Activated CD4-positive, alpha-beta memory T cell treated with anti-CD3 and anti-CD28 coated beads for 36 hours (primary cell): ENCODE measurements at places on chromosomes 2 and 18.

GRCh38 chr2:108377401-108377800 lies 353 bp upstream of the SULT1C4 start:
- no peak for DNase-seq

DNA sequence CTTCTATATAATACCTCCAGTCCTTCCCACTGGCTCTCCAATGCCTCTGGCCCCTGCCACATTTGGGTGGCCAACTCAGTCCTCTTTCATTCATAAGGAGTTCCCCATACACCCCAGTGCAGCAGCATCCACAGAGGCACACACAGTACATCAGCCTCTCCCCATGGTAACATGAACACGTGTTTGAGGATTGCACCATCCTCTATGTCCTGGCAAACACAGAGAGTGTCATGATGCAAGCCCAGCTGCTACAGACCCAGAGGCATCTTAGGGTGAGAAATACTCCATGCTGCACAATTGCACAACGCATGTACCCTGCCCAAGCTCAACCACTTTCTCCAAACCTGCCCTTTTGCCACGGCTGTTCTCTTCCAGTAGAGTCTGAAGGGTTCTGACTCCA lies 11.5 kb downstream of the IGFBP5 start:
- no peak for DNase-seq

DNA sequence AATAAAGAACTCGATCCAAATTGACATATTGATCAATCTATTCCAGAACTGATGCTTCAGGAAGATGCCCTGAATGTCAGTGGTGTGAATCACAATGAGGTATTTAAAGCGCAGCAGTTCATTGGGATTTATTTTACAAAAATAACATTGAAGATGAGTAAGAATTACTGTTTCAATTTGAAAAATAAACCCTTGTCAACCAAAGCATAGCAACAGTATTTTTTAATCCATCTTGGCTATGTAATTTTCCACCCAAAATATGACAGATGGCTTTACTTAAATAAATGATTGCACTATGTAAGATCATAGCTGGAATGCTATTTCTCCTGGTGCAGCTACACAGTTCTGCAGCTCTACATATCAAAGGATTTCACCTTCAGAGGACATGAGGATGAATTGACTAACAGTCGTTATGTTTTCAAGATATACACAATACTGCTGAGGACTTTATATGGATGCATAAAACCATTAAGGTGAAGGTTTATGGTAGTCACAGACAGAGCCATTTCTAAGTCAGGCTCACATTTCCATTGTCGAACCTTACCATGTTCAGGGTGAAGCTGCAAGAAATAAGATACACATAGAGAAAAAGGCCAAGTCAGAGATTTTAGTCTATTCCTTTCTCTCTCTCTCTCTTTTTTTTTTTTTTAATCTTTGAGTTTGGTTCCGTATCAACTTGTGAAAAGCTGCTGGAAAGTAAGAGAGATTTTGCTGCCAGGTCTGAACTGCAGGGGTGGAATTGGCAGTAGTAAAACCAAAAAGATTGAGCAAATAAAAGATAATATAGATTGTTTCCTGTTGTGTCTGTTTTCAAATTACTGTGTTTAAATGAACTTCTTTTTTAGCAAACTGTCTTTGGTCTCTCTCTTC lies 398.0 kb upstream of the CDH20 start:
- DNase-seq = no peak

DNA sequence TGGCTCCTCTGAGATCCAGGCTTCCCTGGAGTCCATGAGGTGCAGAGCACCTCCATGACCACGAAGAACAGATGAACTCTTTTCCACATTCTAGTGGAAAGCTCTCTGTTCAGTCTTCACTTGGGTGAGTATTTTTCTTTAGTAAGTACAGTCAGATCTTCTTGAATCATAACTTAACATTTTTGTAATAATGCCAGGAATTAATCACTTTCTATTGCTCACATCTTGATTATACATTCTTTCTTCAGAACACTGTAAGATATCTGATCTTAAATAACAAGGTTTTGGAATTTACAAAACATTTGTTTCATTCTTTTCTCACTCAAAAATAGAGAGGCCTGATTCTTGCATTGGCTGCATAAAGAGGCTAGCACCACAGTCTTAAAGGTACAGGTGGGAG lies 45.4 kb upstream of the RND3 start:
- DNase-seq = no peak

- no peak for DNase-seq
Observed at GRCh38 chr2:194015751-194016150, 1641.3 kb upstream of the SLC39A10 start.

GRCh38 chr2:102698369-102699111 lies 63.3 kb upstream of the TMEM182 start:
- DNase-seq = no peak

DNA sequence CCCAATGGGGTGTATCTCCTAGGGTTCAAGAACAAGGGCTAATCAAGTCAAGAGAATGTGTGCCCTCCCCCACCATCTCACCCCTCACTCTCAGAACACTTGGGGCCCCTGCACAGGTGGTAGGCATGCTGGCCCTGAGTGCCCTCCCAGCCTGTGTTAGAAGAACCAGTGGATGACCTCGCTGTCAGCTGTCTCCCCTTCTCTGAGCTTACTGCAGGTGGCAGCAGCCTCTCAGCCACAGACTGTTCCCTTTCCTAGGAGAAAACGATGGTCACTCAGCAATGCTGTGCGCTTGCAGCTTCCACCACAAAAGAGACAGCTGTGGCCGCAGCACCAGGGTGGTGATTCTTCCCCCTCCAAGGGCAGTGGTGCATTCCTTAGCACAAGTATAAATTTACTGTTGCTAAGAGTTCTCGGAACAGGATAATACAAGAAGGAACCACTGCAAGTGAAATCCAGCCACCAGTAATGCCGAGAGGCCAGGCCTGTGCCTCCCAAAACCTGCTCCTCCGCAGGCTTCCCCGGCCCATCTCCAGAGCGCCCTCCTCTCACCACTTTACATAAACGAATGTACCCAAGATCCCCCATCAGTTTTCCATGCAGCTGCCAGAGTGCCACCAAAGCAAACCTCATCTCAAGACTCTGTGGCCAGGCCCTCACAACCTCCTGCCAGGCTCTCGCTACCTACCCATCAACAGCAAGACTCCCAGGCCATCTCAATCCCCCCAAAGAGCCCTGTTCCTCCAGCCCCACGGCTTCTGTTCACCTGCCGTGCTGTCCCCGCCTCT lies 935 bp upstream of the RAMP1 start:
- peak; percentile 68 for DNase-seq

- no peak for DNase-seq
Observed at GRCh38 chr2:221610255-221610654, 38.2 kb upstream of the EPHA4 start.

DNA sequence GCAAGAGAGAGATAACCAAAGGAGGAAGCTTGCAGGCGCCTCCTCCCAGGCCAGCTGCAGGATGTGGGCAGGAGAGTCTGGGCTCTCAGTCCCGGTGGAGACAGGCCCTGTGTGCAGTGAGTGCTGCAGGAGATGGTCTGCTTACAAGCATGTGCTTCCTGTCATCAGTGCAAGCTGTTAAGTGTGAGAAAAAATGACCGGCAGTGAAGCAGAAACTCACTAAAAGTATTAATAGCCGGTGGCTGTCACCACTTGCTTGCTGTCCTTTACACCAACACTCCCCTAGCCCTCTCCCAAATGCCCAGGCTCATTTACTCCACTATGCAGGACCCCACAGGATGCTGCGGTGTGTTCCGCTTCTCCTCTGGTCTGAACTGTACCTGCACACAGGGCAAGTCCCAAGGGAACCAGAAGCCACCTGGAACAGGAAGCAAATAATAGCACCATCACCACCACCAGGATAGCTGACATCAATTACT lies 435.6 kb upstream of the HS6ST1 start:
- no peak for DNase-seq

- DNase-seq = no peak
Observed at GRCh38 chr2:138012968-138013367, 48.7 kb downstream of the HNMT start.

DNA sequence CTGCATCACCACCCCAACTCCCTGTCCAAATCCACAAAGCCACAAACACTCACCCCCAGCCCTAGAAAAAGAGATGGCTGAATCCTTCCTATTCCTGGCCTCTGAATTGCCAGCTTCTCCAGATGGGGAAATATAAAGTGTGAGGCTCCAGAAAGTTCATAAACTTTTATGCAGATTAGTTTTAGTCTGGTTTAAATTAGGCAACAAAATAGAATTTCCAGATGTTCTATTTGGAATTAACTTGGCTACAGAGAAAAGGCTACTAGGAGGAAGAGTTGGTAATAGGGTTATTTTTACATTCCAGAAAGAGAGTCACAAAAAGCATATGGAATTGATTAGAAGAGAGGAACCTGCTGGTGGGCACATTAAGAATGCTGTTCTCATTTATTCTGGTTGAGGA lies 56.0 kb downstream of the EN1 start:
- DNase-seq = no peak

DNA sequence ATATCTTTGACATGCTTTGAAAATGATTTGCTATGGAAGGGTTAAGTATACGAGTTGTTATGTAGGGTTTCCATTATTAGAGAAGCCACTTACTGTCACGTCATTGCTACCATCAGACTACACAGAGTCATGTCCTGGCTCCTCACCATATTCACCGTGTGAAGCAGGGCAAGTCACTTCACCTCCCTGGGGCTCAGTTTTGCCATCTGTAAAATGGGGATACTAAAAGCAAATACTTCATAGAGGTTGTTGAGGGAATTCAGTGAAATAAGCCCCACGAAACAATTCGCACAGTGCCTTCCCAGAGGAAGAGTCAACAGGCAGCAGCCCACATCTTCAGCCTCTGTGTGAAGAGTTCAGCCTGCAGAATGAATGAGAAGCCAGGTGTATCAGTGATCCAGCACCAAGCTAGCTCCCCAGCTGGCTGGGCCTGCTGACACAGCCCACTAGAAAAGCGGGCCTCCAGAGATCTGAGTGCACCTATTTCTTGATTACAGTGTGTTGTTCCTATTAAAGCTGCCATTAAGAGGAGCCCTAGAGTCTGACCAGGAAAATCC lies 3.4 kb downstream of the DIPK1C start:
- DNase-seq = no peak

DNA sequence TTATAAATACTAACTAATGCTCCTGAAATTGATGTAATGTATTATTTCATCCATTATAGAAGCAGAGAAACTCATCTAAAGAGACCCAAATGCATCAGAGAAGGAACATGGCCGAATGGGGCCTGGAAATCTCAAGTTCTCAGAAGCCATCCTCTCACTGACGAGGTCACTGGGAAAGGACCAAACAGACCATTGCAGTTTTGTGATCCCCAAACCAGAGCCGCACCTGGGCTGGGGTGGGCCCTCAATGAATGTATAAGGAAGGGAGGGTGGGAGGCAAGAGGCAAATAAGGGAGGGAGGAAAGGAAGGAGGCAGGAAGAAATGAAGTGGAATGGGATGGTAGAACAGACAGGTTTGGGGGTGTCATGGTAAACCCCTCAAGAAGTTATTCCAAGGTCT lies 245.3 kb upstream of the ID2 start:
- DNase-seq = no peak

GRCh38 chr2:129772190-129772579 lies 207.3 kb upstream of the RAB6C start:
- no peak for DNase-seq

- peak; percentile 36 for DNase-seq
Observed at GRCh38 chr2:127293386-127293747, 577 bp downstream of the ERCC3 start.

- no peak for DNase-seq
Observed at GRCh38 chr2:222577341-222577740, 78.6 kb downstream of the FARSB start.

- no peak for DNase-seq
Observed at GRCh38 chr2:96129528-96130120, 8.7 kb downstream of the ASTL start.

DNA sequence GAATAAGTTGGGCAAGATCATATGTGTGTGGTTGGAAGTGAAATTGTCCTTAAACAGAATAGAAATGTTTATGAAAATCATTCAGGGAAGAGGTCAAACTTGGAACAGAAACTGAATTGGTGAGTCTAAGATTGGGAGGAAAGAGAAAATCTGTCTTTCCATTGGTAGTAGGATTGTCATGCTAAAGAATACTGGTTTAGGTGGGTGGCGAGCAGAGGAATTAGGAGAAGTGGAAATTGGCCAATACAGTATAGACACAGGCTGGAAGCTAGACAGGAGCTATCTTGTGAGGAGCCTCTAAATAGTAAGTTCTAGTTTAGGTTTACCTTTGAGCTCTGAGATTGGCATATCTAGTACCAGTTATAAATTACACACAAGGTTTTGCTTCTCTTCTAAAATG lies 80.9 kb upstream of the KYNU start:
- DNase-seq = no peak

GRCh38 chr2:224841910-224842309 lies 125.7 kb upstream of the CCDC195 start:
- DNase-seq = no peak

DNA sequence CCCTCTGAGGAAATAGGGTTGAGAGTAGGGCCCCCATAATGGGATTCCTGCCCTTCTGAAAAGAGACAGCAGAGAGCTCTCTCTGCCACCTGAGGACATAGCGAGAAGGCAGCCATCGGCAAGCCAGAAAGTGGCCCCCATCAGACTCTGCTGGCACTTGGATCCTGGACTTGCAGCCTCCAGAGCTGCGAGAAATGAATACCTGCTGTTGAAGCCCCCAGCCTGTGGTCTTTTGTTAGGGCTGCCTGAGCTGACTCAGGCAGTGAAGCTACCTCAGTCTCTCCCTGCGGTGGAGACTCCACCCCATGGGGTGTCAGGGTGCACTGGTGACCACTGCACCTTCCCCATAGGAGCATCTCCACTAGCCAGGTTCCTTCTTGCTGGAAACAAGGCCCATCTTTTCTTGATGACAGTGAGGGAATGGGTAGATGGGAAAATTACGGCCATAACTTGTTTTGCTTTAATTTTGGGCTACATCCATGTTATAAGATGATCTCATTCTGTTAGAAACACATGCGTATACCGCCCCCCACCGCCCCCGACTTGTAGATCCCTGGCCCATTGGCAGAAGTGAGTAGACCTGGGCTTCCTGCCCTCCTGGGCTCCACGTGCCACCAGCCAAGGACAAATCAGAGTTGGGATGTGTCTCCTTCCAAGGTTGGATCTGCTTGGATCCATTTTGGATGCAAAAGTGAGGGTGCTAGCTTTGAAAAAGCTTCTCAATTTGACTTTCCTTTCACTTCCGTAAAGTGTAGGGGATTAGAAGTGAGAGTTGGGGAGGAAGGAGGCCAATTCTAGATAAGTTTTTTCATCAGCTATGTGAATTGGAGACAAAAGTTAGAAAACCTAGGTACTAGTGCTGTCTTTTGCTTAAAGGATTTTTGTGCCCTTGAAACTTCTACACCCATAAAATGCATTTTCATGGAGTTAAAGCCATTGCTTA lies 42.9 kb downstream of the NCK2 start:
- DNase-seq = peak; percentile 50

- DNase-seq = peak; percentile 12
Observed at GRCh38 chr2:235494716-235495372, 1.0 kb downstream of the AGAP1 start.

GRCh38 chr18:57806978-57807285 lies 3.8 kb upstream of the ATP8B1 start:
- no peak for DNase-seq

GRCh38 chr2:101809698-101810097 lies 112.2 kb downstream of the MAP4K4 start:
- DNase-seq = no peak
